ENCODE measurements at places on chromosomes 5 and 9.

DNA sequence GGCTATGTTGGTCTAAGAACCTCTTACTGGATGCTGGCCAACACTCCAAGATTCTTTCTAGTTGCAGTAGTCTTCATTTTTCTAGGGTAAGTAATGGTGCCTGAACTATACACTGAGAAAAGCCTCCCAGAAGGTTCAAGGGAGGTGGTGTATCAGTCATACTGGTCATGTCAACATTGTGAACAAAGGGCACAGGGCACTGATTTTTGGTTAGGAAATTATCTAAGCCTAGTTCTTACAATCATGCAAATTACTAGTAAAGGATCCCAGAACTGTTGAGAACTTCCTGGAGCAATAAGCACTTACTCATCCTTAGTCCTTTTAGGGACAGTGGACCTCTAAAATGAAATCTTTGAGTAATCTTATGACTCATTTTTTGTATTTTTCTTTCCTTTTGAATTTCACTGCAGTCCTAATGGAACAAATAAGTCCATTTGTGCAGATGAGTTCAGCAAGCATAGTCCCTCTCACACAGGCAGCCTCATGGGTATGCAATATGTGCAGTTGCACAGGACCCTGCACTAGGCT lies 21.1 kb upstream of the CDC42SE2 start:
- DNase-seq, result peak; percentile 99

GRCh38 chr5:180648658-180649296 lies 623 bp downstream of the FLT4 start:
- peak; percentile 38 for DNase-seq

DNA sequence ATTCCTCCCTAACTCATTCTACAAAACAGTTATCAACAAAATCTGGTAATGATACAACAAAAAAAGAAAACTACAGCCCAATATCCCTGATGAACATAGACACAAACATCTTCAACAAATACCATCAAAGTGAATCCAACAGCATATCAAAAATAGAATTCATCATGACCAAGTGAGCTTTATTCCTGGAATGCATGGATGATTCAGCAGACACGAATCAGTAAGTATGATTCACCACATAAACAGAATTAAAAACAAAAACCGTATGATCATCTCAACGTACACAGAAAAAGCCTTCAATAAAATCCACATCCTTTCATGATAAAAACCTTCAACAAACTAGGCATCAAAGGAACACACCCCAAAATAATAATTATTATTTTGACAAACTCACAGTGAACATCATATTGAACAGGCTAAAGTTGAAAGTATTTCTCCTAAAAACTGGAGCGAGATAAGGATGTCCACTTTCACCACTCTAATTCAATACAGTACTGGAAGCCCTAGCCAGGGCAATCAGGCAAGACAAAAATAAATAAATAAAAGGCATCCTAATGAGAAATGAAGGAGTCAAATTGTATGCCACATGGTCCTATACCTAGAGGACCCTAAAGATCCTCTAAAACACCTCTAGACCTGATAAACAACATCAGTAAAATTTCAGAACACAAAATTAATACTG lies 305.1 kb upstream of the RGMB start:
- DNase-seq, result no peak

DNA sequence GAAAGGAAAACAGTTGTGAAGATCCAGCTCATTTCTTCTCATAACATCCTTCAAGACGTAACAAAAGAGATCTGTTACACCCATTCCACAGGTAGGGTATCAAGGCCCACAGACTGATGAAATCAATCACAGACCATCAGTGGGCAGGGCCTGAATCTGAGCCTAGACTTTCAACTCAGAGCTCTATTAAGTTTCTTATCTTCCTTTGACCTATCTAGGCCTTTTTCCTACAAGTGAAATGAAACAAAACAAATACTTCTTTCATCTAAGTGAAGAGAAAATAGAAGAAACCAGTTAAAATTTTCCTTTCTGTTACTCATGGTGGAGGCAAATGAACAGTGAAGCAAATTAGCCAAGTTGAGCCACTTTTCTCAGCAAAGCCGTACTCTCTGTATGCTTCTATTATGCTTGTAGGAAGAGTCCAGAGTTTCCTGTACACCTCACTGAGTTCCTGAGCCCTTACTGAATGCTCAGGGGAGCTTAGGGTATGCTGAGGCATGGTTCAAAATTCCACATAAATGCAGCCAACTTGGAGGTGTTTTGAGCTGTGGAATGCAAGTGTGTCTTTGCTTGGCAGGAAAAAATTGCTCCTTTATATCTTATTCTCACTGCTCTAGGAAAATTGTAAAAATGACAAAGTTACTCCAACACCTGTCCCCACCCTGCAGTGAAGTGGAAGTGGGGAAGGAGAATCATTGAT lies 91.9 kb downstream of the FEM1C start:
- DNase-seq, result no peak
